ENCODE measurements at places on chromosomes 5 and 9. TPM values are rescaled to one million over a fixed set of nuclear protein-coding genes. Genes with fewer than 3 reads are reported as not detected.

GRCh38 chr5:167819406-167819805 is 472.0 kb upstream of the WWC1 start:
- DNase-seq, result no peak

DNA sequence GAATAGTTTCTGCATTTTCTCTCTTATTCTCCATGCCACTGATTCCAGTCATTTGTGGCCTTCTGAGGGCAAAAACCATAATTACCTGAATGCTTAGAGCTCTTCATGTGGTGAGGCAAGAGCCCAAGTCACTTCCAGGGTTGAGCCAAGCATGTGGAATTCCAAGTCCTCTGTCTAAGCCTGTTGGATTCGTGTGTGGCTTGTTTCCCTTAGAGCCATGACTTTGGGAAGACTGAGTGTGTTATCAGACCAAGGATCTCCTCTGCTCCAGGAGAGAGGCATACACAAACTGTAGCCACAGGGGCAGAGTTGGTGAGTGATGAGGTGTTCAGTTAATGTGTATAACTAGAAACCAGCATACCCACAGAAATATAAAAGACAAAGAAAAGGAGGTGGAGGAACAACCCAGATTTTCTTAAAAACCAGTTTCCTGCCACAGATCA is 27.1 kb downstream of the SLC22A5 start:
- DNase-seq, result no peak

DNA sequence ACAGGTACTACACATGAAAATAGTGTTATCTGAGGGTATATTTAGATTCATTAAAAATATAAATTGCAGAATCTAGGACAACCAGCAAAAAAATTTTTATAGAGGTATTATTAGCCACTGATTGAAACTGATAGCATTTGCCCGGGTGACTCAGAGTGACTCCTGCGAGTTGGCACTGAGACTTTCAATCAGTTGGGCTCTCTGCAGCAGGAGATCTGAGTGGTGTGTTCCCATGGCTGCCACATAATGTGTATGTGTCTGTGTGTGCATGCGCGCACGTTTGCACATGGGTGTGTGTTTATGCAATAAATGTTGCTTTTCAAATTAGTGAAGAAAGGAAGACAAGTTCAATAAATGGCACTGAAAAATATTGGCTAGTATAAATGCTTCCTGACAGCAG is 100.1 kb upstream of the MRPS30 start:
- DNase-seq, result no peak

DNA sequence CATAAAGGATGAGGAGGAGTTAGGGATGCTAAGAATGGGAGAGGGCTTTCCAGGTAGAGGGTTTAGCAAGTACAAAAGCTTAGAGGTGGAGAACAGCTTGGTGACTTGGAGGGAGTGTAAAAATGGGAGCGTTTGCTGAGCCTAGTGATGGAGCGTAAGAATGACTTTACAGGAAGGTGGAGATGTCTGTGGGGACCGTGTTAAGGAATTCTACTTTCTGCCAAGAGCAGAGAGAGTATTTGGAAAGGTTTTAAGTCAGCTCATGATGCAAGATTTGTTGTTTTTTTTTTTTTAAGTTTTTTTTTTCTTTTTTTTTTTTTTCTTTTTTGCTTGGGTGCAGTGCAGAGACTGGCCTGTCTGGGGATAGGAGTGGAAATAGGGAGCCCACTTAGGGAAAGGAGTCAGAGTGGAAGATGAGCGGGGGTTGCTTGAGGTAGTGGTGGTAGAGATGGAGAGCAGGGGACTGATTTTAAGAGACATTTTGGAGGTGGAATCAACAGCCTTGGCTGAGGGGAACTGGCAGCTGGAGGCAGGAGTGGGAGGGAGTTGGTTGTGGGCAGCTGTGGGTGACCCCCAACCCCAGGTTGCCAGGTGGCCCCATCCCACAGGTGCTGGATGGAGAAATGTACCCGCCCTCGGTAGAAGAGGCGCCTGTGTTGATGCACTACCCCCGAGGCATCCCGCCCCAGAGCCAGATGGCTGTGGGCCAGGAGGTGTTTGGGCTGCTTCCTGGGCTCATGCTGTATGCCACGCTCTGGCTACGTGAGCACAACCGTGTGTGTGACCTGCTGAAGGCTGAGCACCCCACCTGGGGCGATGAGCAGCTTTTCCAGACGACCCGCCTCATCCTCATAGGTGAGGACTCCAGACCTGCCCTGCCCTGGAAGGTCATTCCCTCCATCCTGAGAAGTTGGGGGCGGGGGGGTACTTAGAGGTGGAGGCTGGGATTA is 12.4 kb downstream of the PTGS1 start:
- DNase-seq, result no peak

DNA sequence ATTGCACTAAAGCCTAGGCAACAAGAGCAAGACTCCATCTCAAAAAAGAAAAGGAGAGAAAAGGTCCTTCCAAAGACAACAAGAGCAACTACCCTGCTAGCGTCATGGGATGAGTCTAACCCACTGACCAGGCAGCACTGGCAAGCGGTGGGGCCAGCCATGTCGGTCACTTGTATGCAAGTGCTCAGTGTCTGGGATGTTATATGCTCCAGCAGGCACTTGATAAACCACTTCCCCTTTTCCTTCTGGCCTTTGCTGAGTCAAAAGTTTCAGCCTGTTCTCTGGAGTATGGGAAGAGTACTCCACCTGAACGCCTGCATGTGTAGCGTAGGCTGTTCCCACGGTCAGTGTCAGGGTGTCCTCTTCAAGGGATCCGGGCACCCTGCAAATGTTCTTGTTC is 9.2 kb upstream of the MXD3 start:
- no peak for DNase-seq

DNA sequence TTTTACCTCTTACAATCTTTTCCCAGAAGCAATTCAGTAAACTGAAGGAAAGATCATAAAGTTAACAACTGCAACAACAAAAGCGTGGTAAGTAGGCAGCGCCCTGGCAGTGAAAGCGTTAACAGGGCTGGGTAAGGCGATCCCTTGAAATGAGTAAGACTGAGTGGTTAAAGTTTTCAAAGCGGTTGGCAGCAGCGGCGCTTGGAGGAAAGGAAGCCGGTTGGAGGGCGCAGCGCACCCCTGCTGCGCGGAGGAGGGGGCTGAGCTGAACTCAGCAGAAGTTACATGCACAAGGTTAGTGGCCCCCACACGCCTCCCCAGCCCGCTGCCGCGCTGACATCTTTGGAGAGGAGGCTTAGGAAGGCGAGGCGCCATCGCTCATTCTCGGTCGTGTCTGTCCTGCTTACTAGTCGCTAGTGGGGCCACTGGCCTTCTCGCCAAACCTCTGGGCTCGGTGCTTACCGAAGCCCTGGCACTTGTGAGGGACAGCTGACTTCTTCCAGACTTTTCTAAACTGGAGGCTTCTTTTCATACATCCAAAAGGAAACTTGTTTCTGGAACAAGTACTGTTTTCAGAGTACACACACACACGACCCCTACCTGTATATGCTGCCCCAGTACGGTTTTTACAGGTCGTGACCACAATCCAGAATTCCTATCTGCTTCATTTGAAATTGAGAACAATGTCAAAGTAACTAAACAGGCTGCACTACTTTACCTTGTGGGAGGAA is at the start of gene SH3RF2:
Gene SH3RF2 (plus strand): TSS at position 178 of the 731 bp plus-strand sequence. CDS start 1,351 bp downstream, outside the sequence.
- DNase-seq, result no peak

CDKN2B gene
- 0.64 TPM for total RNA-seq
